ENCODE measurements at places on chromosomes 2 and 18.

GRCh38 chr2:12091201-12091806 is 344.9 kb downstream of the LPIN1 start:
- no peak for DNase-seq

DNA sequence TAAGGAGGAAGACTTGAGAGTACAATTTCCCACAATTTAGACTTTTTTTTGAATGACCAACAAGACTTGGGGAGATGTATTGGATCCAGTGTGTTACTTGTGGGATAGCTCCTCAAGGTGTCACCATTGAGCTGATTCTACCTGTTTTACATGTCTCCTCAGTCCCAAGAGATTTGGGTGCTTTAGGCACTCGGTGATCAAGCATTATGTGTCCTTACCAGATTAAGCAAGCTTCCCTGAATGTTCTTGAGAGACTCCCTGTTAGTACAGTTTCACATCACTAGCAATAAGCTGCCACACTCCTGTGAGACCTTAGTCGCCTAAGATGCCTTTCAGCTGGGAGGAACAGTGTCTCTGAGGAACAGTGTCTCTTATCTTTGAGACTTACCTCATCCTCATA is 384.3 kb upstream of the SYT4 start:
- DNase-seq: peak; percentile 15

GRCh38 chr18:59142274-59142673 is 2.6 kb downstream of the SEC11C start:
- no peak for DNase-seq

DNA sequence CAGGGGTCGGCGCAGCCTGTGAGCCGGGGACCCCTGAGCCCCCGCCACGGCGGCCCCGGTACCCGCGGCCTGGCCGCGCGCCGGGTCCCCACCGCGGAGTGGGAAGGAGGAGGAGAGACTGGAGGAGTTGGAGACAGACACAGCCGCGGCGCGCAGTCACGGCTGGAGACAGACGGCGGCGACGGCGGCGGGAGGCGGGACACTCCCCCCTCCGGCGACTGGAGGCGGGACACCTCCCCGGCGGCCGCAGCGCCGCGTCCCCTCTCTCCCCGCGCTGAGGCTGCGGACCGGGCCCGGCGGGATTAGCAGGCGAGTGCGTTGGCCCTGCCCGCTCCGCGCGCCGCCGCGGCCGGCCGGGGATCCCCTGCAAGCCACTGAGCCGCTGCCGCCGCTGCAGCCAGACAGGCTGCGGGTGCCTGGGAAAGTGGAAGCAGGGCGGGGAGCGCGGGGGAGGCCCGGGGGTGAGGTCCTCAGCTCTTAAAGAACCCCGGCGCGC is 1.0 kb upstream of the LDLRAD4 start:
- no peak for DNase-seq

GRCh38 chr2:31125918-31126695 is 12.1 kb downstream of the GALNT14 start:
- DNase-seq: no peak

DNA sequence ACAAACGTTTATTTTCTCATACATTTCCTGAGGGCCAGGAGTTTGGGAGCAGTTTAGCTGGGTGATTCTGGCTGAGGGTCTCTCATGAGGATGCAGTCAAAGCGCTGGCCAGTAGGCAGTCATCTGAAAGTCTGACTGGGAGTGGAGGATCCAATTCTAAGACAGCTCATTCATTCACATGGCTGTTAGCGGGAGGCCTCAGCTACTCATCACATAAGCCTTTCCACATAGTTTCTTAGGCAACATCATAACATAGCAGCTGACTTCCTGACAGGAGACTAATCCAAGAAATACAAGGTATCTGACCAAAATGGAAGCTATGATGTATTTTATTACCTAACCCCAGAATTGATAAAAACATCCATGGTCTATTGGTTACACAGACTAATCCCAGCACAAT is 2.9 kb upstream of the MRPL44 start:
- DNase-seq: no peak

DNA sequence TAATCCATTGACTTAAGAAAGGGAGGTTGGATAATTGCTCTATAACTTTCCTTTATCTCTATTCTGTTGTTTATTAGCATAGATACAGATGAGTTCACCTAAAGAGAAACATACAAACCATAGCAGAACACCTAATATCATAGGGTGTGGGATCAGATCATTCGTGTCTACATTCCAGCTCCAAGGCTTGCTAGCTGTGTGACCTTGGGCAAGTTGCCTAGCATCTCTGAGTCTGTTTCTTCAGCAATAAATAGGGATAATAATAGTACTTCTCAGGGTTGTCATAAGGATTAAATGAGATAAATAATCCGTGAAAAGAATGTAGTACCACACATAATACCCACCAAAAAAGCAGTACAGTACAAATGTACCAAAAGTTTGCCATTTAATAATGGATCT is 126.2 kb downstream of the PLB1 start:
- no peak for DNase-seq

DNA sequence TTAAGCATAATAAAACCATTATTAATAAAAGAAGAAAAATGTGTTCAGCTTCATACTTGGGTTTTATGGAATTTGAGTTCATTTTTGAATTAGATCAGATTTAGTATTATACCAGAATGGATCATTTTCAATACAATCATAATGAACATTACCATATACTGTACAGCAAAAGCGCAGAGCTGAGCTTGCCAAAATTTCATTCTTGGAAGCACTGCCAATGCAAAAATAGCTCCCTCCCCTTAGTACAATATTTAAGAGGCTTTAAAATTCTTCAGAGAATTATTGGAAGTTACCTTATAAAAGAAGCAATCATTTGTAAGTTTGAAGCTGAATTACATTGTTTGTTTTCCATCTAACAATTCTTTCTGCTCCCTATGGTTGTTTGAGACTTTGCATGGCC is 938.1 kb upstream of the SLC39A10 start:
- DNase-seq: no peak

DNA sequence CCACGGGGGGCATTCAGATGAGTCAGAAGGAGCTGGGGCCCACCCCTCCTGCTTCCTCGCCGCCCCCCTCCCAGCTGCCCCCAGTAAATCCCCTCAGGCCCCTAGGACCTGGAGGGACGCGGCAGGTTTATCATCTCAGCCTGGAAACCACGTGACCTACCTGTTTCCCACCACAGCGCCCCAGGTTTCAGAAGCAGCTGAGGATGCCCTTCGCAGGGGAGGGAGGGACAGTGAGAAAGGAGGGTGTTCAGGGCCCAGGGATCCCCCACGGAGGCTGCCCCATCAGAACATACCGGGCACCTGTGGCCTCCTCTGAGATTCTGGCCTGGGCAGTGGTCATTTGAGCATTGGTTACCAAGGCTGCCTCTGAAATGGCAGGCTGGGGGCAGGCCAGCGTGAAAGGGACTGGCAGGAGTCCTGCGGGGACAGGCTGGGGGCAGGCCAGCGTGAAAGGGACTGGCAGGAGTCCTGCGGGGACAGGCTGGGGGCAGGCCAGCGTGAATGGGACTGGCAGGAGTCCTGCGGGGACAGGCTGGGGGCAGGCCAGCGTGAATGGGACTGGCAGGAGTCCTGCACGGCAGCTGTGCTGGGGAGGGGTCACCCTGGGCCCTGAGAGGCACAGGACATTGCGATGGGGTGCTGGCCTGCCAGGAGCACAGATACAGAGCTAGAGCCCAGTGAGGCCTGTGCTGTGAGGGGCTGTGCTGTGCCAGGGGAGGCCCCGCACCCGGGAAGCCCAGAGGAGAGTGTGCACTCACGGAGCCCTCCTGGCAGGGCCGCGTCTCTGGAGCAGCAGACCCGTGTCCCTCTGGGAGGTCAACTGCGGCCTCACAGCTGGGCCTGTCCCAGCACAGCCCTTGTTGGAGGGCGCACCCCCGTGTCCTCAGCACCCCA is 1.6 kb downstream of the NEU4 start:
- no peak for DNase-seq

DNA sequence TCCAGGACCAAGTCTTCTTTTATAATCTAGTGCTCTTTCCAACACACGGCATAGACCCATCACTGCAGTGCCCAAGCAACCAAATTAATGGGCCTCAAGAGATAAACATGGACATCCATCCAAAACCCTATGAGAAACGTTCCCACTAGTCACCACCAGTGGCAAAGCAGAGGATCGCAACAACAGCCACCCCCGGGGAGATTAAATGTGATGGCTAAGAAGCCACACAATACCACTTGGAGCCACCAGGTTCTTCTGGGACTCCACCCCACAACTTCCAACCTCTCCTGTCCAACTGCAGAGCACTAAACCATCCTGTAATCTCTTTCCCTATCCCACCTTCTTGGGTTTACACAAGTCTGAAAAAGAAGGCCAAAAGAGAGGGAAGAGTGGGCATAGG is 123.8 kb downstream of the BCL11A start:
- DNase-seq: no peak

DNA sequence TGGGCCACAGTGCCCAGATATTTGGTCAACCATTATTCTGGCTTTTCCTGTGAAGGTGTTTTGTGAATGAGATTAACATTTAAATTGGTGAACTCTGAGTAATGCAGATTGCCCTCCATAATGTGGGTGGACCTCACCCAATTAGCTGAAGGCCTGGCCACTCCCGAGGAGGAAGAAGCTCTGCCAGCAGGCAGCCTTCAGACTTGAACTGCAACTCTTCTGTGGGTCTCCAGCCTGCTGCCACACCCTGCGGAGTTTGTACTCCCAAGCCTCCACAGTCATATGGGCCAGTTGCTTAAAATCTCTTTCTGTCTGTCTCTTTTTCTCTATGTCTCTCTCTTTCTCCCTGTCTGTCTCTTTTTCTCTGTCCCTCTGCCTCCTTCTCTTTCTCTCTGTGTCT is 262.7 kb downstream of the MYCN start:
- DNase-seq: no peak

GRCh38 chr2:162932416-162932815 is 93.8 kb upstream of the KCNH7 start:
- no peak for DNase-seq

DNA sequence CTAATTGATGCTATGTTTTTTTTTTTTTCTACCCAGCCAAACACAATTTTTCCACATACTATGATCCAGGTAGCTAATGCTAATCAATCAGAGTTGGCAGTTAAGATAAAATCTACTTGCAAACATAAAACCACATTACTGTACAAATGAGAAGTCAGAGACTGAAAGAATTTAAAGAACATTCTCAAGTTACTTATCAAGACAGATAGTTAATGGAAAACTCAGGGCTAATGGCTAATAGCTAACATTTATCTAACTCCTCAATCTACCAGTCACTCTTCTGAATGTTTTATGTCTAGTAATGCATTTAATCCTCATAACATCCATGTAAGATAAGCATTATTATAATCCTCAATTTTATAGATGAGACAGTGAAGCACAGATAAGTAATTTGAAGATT is 537.6 kb upstream of the SETBP1 start:
- DNase-seq: no peak

GRCh38 chr2:4483050-4483449 is 779.7 kb downstream of the DCDC2C start:
- DNase-seq: no peak

DNA sequence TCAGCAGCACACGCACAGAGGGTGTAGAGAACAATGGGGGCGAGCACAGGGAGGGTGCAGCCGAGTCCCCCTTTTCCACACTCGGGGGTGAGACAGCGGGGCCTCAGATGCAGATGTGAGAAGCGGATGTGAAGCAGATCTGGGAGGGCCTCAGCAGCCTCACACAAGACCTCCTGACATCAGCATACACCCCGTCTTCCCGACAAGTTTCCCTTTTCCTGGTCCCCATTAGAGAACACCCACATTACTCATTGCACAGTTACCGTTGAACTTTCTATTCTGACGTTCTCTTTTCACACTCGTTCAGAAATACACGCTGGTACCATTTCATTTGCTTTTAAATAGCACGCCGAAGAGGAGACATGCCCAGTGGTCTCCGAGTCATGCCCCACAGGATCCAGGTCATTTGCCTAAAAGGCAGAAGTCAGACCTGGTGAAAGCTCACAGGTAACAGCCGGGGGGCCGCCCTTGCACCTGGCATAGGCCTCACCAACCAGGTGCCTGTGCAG is 129.5 kb upstream of the ID2 start:
- DNase-seq: no peak

DNA sequence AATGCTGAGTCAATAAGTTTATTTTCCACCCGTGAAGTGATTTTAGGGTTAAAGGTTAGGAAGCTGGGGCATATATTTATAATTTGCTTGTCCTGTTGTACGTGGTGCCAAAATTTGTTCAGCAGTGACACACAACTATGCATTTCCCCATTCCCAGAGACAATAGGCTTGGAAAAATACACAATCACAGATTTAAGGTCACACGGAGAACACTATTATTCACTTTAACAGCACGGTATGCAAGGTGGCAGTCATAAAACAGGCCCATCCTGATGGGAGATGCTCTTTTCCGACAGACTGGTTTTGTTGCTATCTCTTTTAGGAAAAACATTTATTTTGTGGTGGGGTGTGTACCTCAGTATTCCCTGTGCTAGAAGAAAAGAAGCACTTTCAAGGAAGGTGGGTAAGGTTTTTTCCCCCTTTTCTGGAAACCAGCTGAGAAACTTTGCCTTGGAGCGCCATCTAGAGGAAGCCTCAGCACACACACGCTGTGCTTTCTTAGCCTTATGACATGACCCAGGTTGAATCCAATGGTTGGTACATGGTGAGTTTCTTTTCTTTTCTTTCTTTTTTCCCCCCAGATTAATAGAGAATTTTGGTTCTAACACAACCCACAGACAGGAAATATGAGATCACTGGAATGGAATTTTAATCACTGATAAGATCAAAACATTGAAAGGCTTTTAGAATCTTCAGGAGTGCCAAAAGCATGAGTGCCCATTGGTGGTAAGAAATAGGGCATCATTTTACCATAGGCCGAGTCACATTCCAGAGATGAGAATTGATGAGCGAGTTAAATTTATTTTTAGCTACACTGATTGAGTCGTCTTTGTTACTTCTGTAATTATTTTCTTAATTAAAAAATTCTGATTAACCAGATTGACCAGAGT is 332.1 kb downstream of the AGPS start:
- DNase-seq: peak; percentile 17

DNA sequence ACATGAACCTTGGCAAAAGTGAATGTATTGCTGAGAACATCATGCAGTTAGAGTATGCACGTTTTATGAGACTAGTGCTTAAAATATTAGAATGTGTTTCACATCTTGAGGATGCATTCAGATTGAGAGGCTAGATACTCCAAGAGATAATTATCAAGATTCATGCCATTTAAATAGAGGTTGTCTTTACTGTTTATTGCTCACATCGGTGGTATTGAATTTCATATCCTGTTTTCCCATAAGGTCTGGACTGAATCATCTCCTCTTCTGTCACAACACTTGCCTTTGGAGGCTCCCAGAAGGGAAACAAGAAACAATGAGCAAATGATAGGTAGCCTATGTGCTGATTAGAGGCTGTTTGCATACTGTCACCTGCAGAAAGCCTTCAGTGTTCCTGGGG is 83.8 kb downstream of the CLHC1 start:
- no peak for DNase-seq

GRCh38 chr2:176582990-176583481 is 313.8 kb downstream of the MTX2 start:
- DNase-seq: no peak

- no peak for DNase-seq
These were observed 196.4 kb downstream of the TNS1 start for GRCh38 chr2:217806482-217806765.
